Activated T-cell treated with anti-CD3 and anti-CD28 coated beads for 48 hours (primary cell): ENCODE measurements at places on chromosomes 5 and 9.
A peak's percentile ranks its signal among the peaks of the same experiment; 100 is the strongest.

DNA sequence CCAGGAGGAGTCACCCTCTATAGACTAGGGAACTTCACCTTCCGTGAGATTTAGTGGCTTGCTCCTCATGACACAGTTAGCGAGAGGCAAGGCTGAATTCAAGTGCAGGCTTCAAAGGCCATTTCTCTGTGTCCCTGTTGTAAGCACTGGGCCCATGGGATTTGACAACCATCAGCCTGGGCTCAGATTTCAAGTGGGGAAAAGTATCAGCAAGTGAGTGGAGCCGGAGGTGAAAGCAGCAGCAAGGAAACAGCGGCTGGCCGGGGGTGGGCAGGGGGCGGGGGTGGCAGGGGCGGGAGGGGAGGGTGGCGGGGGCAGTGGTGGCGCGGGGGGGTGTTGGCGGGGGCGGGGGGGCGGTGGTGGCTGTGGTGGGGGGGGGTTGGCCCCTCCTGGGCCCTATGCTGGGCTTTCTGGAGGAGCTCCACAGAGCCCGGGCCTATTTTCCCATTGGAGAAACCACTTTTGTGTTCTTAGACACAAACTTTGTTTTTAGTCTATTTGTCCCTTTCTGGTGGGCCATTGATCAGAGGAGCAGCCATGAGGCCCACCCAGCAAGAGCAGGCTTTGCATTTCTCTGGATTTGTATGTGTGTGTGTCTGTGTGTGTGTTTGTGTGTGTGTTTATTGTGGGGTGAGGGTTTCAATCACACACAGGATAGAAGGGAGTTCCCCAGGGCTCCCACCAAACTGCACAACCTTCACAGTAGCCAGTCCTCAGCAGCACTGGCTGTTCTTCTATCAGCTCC, 165.4 kb upstream of the RAI14 start:
- DNase-seq: no peak

GRCh38 chr9:108512426-108513173, 343.2 kb downstream of the ACTL7B start:
- DNase-seq: no peak

- no peak for DNase-seq
Observed at GRCh38 chr5:66498791-66499207, 97.4 kb upstream of the MAST4 start.

GRCh38 chr9:137045294-137046087, 486 bp downstream of the NPDC1 start:
- DNase-seq: no peak

DNA sequence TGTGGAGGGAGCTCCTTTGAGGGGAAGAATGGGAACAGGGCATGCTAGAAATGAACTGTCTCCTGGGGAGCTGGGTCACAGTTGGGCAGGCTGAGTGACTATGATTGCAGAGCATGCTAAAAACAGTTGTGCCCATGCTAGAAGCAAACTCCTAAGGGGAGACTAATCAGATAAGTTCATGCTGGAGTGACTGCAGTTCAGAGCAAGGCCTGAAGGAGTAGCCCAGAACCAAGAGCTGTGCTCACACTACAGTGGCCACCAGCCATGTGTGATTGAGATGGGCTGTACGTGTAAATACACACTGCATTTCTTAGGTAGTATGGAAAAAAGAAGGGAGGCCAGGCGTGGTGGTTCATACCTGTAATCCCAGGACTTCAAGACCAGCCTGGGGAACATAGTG, 10.3 kb upstream of the AK1 start:
- DNase-seq: no peak

DNA sequence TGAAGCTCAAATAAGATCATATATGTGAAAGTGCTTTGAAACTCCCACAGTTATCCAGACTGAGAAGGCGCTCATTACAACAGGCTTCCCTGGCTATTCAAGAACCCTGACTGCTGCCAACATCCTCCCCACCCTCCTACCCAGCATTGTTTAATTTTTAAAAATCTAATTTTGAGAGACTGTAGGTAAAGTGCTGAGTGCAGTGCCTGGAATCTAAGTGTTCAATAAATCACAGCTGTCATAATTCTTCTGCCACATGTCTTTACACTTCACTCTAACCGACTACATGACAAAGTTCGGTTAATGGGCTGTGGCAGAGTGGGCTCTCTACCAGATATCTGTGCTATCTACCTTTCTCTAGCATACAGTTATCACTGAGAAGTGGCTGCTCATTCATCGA, 255.6 kb upstream of the C9orf72 start:
- DNase-seq: no peak

GRCh38 chr5:134555890-134556311, 30.4 kb downstream of the JADE2 start:
- peak; percentile 78 for DNase-seq
